ENCODE measurements at places on chromosomes 1 and 21. TPM values are rescaled to one million over a fixed set of nuclear protein-coding genes. Genes with fewer than 3 reads are reported as not detected.

- no peak for DNase-seq
These were observed 93.8 kb upstream of the COL6A1 start for GRCh38 chr21:45887788-45888187.

DNA sequence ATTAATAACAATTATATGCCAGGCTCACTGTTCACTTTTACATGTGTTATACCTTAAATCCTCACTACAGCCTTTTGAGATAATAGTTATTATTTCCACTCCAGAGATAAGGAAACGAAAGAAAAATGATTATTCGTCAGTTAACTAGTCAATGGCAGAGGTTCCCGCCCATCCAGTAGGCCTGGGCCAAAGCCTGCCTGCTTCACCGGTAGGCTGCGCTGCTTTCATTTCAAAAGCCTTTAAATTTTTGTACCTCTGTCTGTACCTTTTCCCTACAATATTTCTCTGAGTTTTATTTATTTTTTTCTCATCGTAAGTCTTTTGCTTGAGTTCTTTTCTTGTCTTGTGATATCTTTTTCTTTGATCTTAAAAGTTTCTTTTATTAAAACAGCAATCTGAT is 3.6 kb downstream of the GPR52 start:
- no peak for DNase-seq

DNA sequence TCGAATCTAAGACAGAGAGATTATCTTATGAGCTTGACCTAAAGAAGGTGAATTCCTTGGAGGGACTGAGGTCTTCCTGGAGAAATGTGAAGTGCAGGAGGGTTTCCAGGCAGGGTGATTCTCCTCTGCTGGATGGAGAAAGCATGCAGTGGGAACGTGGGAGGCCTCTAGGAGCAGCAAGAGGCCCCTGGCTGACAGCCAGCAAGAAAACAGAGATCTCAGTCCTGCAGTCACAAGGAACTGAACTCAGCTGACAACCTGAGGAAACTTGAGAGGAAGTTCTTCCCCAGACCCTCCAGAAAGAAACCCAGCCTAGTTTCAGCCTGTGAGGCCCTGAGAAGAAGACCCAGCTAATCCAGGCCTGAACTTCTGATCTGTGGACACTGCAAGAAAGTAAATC is 345.9 kb downstream of the FAM72C start:
- no peak for DNase-seq

GRCh38 chr1:5646486-5647149 is 345.6 kb downstream of the NPHP4 start:
- DNase-seq: no peak

DNA sequence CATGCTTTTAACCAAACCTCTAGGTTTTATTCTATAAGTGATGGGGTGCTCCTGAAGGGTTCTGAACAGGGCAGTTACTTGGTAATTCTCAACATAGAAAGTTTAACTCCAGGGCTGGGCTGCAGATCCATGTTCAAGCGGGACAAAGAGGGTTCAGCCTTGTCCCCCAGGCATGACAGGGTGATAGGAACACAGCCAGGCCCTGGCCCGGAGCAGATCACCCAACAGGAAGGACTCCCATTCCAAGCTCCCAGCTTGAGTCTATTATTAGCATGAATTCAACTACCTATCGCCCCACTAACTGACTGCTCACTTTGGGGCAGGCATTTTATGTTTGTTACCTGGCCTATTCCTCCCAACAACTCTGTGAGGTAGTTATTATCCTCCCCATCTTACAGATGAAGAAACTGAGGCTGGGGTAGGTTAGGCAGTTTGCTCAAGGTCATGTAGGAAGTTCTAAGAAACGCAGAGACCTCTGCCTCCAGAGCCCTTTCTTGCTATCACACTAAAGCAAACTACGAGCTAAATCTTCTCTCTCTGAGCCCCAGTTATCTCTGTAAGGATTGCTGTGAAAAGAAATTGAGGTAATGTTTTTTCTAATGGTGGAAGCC is 14.5 kb downstream of the ASAP3 start:
- DNase-seq: no peak

DNA sequence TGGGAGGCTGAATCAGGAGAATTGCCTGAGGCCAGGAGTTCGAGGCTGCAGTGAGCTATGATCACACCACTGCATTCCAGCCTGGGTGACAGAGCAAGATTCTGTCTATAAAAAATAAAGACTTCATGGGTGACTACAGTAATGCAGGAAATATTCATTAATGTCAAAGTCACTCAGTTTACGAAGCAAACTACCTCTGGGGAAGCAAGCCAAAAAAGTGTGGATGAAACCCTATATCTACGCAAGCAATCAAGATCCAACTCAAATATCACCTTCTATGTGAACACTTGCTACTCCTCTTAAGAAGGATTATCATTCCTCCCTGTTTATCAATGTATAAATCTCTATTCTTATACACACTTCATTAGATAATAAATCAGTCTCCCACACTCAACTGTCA is 434.8 kb downstream of the SETD4 start:
- DNase-seq: no peak

GRCh38 chr1:228415853-228416216 is 826 bp downstream of the TRIM17 start:
- DNase-seq: no peak

GRCh38 chr1:165287329-165287728 is 69.2 kb downstream of the LMX1A start:
- no peak for DNase-seq

- DNase-seq: peak; percentile 59
These were observed 3.2 kb downstream of the MTHFR start for GRCh38 chr1:11802616-11802972.

GRCh38 chr1:226489718-226490425 is 58.7 kb upstream of the STUM start:
- DNase-seq: peak; percentile 42

GRCh38 chr1:108059945-108060344 is 95.0 kb upstream of the VAV3 start:
- DNase-seq: no peak

DNA sequence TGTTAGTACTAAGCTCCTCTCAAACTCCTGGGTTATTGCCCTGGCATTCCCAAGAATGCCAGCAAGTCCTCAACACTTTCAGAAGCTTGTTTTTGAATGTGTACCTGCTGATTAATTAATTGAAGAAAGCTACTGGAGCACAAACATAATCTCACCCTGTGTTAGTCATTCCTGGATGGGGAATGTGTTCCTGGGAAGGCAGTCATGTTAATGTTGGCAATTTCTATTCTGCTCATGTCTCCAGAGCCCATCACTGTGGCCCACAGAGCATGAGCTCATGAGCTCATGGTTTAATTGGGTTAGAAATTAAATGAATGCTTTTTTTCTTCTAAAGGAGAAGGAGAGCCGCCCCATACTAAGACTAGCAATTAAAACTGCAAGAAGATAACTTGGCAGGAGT is 31.9 kb upstream of the KCNA3 start:
- no peak for DNase-seq

DNA sequence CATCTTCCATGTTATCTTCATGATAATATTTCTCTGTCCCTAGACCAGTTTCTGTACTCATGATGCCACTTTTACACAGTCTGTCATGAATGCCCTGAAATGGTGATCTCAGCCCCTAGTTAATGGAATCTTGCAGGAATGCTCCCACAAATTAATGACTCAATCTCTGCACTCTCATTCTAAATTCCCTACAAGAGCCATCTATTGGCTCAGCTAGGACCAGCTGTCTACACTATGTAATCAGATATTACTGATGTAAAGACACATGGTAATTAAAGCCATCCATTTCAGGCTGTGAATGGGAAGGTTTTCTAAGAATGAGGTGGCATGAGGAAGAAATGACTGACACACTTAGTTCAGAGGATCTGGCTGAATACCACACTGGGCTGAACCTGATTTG is 199.1 kb upstream of the KCND3 start:
- DNase-seq: no peak

DNA sequence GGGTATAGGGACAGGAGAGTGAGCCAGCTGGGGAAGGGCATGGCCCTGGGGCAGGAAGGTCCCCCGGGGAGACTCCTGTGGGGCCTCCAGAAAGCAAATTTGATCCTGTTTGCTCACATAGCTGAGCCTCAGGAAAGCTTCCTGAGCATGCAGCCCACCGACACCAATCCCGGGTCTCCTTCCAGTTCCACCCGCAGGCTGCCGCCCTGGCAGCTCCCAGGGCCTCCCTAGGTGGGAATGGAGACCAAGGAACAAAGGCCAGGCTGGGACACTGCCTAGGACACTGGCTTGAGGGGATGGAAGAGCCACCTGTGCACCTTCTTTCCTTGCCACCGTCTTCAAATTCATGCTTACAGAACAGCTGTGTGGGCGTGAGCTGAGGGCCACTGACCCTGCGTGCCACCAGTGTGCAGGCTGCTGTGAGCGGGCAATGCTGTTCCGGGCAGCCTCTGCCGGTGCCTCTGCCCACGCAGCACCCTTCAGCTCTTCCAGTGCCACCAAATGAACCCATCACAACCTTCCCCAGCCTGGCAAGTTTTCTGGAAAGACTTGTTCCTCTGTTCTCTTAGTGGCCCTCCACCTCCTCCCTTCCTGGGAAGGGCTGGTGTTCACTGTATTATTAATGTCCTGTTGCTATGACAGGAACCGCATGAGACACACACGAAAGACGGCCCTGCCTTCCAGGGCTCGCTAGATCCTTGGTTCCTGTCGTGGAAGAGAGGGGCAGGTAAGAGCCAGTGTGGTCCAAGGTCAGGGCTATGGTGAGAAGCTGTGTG is 53.6 kb downstream of the ACBD3 start:
- no peak for DNase-seq

- peak; percentile 94 for DNase-seq
These were observed 7.4 kb upstream of the MOB3C start for GRCh38 chr1:46623743-46624644.

- DNase-seq: no peak
These were observed 23.6 kb downstream of the KIAA0319L start for GRCh38 chr1:35533586-35533985.

DNA sequence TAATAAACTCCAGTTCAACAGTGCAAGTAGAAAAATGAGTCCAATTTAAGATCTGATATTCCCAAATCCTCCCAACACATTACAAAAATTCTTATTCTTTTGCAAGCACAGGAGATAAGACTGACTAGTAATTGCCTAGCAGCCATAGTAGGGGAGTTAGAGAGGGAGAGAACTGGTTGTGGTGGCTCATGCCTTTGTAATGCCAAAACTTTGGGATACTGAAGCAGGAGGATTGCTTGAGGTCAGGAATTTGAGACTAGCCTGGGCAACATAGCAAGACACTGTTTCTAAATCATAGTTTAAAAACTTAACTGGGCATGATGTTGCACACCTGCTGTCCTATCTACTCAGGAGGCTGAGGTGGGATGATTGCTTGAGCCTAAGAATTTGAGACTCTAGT is 26.7 kb upstream of the PAPPA2 start:
- no peak for DNase-seq

DNA sequence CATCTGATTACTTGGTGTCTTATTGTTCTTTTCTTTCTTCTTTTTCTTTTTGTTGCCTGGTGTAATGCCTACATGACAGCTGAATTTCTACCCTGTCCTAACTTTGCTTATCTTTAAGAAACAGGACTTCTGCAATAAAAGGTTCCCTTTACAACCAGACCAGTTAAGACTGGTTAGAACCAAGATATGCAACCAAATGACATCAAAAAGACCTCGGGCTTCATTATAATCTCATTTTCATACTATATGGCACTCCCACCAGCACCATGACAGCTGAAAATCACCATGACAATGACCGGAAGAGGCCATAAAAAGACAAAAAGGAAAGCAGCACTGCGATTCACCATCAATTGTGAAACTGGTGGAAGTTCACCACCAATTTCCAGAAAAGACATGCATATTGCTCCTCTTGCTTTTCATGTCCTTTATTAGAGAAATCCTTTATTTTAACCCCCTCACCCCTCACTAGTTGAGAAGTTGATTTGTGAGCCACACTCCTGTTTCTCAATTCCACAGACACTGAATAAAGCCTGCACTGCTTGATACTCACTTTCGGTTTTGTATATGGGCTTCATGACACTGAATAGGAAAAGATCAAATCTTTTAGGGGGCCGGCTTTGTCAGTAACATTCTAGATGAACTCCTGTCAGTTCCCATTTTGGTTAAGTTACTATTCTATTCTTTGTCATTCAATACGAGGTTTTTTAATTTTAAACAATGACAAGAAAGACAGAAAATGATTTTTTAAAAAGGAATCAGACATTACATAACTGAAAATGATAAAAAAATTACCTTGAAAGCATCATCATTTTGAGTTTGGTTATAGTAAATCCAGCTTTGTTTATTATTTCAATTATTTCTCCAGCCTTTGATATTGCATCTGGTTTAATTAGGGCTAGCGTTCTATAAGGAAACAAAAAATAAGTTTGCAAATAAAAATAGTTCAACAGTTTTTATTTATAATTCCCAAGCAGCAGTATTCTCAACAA is 58.1 kb downstream of the NME7 start:
- DNase-seq: no peak

DNA sequence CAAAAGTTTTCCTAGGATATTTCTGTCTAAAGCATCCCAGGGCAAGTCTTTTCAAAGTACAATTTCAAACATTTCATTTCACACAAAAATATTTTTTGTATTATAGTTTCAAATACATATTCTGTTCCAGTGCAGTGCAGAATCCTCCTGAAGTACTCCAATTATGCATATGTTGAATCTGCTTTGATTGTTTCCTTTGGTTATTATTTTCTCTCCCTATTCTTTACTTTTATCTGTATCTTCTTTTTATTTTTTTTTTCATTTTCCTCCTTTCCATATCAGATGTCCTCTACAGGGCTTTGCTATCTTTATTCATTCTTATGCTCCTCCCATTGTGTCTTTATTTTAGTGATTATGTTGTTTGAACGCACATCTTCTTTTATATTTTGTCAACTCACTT is 274.8 kb downstream of the DPYD start:
- no peak for DNase-seq

GRCh38 chr1:110393691-110394492 is 3.1 kb upstream of the SLC16A4 start:
- DNase-seq: no peak

GRCh38 chr1:200982071-200982945 is 41.2 kb downstream of the KIF21B start:
- peak; percentile 13 for DNase-seq

GRCh38 chr1:233443040-233443760 is 115.7 kb downstream of the MAP3K21 start:
- DNase-seq: peak; percentile 52

- peak; percentile 89 for DNase-seq
These were observed 153.4 kb downstream of the ZC3H11B start for GRCh38 chr1:219459351-219460080.

DNA sequence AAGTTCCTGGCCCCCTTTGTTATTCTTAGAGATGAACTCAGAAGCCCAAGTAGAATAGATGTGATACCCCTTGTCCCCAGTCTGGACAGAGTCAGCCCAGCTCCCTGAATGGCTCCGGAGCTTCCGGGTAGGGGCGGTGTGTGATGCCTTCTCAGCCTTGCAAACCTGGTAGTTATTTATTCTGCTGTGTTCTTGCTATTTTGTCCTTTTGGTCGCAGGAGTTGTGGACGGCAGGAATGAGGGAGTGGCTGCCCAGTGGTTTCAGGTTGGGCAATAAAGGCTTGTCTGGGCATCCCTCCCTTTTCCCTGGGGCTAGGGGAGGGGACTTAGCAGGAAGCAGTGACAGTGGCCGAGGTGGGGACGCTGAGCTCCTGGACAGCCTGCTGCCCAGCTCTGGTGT is 2.8 kb downstream of the PTPRU start:
- DNase-seq: peak; percentile 38

The SLC6A17 gene
- total RNA-seq: 0.96 TPM

The SIK1 gene
- 23.6 TPM for total RNA-seq

The B3GALT5 gene
- total RNA-seq: 1.2 TPM

The ASCL5 gene
- total RNA-seq: not detected

The KMO gene
- total RNA-seq: 4.6 TPM

The PRAMEF20 gene
- total RNA-seq: not detected

The KRTAP7-1 gene
- 10.1 TPM for total RNA-seq

The AXDND1 gene
- 7.5 TPM for total RNA-seq

The MANEAL gene
- 1.7 TPM for total RNA-seq

The CACNA1S gene
- total RNA-seq: 0.96 TPM

The NID1 gene
- 173 TPM for total RNA-seq

The CFAP45 gene
- 13.2 TPM for total RNA-seq

The GPA33 gene
- 0.72 TPM for total RNA-seq

All from umbilical cord (tissue), 2 donors.